Neural progenitor cell (in vitro differentiated cells): ENCODE measurements at places on chromosomes 3 and 15.

DNA sequence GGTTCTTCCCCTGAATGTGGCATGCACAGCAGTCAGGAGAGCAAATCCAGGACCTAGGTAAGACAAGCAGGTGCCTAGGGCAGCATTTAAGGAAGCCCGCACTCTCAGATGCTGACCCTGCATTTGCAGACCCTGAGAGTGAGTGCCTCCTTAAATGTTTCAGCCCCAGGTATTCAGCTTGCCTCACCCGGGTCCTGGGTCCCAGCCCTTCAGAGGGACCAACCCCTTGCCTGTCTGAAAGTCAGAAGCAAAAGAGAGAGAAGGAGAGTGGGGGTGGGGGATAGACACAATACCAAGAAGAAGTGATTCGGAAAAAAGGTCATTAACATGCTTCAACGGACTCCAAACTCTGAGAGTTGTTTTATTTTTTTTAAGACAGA, 75.0 kb downstream of the MEGF11 start:
- no peak for DNase-seq

GRCh38 chr3:12598890-12599289, 42.0 kb downstream of the MKRN2 start:
- DNase-seq = no peak

- DNase-seq = no peak
Observed at GRCh38 chr15:41703120-41703519, 42.9 kb downstream of the MGA start.

DNA sequence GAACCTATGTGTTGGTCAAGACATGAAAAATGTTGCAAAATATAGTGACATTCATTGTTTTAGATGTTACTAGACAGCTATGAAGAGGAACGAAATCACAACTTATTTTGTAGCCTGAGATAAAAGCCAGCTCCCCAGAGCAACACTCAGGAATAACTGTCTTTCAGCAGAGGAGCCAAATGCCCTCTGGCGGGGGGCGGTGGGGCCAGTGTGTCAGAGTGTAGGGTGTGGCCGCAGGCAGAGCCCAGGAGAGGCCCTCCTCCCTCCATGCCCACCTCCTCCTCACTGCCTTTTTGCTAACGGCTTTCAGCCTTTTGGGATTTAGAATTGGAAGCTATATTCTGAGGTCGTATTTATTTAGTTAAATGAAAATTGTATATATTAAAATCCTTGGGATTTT, 16.9 kb downstream of the APOD start:
- no peak for DNase-seq

DNA sequence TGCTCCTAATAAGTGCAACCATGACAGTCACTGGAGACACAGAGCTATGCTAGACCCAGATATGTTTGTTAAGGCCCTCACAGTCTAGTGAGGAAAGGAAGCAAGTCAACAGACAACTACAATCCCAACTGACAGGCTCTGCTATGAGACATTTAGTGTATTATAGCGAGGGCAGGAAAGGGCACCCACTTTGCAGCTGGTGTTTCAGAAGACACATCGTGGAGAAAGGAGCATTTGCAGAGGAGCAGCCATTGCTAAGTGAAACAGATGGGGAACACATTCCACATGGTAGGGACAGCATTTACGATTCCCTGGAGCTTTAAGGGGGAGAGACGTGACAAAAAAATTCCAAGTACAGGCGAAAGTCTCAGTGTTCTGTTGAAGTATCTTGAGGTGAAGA, 685.6 kb downstream of the AGBL1 start:
- no peak for DNase-seq

GRCh38 chr3:183551930-183552329, 3.6 kb downstream of the KLHL6 start:
- DNase-seq = no peak
